Right atrium auricular region (tissue), 2 donors: ENCODE measurements at places on chromosomes 12 and 14. TPM values are rescaled to one million over a fixed set of nuclear protein-coding genes. Genes with fewer than 3 reads are reported as not detected.

Gene SMOC1
- 18.6 TPM for total RNA-seq

Gene HOXC12
- total RNA-seq, result not detected

Gene TDP1
- total RNA-seq, result 1.6 TPM

Gene KRT73
- not detected for total RNA-seq

Gene EGLN3
- total RNA-seq, result 122 TPM

Gene SIX4
- 4.1 TPM for total RNA-seq

Gene CMA1
- total RNA-seq, result not detected
